ENCODE measurements at places on chromosomes 11 and 22.
A peak's percentile ranks its signal among the peaks of the same experiment; 100 is the strongest.

DNA sequence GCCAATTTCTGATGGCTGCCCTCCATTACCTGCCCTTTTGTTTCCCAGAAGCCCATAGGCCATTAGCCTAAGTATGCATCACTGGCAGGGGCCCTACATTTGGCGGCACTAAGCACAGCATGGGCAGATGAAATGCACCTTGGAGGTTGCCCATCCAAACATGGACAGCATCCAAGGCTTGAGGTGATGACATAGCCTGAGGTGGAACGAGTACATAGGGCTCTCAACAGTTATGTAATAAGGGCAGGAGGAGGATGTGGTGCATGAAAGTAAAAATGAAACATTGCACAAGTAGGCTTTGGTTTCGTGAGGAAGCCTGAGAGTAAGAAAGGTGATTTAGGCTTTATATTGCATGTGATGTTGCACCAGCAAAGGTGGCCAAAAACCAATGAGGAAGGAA is 148.1 kb downstream of the FAM76B start:
- DNase-seq, result no peak

DNA sequence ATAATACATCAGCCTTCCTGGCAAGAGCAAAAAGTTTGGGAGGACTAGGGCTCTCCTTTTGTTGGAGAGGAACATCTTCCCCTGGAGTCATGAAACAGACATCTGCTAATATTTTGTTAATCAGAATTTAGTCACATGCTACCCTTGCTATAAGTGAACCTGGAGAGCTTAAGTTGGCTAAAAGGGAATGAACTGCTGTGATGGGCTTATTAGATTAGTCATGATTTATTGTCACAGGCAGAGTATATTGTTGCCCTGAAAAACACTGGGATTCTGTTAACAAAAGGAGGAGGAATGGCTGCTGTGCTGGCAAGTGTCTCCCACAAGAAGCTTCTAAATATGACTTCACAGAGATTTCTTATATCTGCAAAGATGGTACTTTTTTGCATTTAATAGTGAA is 16.0 kb downstream of the TCP11L1 start:
- no peak for DNase-seq

DNA sequence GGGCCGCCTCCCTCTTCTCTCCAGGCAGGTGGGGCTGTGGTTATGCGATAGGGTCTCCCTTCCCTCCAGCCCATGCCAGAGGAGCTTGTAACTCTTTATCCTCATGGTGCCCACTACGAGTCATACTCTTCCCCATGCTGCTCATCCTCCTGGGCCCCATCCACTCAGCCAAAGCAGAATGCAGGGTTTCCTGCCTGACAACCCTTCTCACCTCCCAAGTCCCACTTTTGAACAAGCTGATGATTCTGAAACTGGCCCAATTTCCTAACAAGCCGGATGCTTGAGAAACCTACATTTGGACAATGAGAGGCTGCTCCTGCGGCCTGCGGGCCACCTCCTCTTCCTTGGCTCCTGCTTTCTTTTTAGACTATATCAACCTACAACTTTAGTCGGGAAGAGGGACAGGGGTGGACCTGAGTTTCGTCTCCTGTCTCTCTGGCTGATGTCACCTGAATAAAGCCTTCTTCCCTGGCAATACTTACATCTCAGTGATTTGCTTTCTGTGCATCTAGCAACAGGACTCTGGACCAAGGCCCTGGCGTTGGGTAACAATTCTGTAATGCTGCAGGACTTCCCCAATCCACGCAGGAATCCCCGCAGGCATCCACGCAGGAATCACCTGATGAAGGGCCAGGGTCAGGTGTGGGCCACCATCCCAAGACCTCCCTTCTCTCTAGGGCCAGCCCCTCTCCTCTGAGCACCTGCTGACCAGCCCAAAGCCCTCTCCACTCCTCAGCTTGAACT is 1.5 kb upstream of the NDUFS8 start:
- DNase-seq, result no peak

GRCh38 chr11:94754335-94754734 is 13.8 kb upstream of the AMOTL1 start:
- no peak for DNase-seq

- peak; percentile 29 for DNase-seq
Observed at GRCh38 chr11:128294001-128294670, 293.2 kb downstream of the ETS1 start.

DNA sequence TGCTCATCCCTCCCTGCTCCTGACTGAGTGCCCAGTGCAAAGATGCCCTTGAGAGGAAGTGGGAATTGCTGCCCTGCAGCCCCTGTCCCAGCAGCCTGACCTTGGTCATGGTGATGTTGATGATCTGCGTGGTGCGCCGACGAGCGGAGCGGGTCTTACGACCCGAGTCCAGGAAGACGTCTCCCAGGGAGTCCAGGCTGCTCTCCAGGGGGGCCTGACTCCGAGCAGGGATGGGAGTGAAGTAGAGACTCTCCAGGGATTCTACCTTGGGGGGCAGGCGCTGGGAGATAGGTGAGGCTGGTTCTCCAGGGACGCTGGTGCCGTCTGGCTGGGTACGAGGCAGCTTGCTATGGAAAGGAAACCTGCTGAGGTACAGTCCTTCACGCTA is 8.4 kb downstream of the IL18BP start:
- no peak for DNase-seq

Measured in left ventricle myocardium superior (tissue), 1 donor.